ENCODE measurements at places on chromosomes 3 and 15.

DNA sequence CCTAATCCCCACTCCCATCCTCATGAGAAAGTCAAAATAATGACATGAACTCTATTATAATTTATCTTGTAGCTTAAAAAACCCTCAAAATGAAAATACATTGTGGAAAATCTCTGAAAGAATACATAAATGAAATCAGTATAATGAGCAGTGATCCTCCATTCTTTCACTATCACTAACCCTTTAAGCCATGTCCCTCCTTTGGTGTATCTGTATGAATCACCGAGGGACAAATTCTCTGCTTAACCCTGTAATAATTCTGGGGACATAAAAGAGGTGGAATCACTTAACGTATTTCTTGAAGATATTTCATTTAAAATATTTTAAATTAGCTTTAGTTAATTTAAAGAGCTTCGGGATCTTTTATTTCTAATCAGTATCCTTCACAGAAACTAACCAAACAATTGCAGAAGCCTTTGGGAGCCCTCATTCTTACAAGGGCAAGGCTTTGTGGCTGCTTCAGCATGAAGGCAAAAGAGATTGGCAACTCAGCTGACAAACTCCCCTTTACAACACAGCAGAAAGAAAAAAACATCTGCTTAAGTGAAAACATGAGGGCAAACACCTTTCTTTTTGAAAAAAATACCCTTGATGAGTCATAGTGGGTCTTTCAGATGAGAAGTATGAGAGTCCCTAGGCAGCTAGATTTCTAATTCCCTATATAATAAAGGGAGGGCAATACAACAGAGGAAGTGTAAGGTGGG lies 44.0 kb upstream of the ALCAM start:
- no peak for DNase-seq

GRCh38 chr3:107704477-107704876 lies 181.7 kb downstream of the BBX start:
- no peak for DNase-seq

DNA sequence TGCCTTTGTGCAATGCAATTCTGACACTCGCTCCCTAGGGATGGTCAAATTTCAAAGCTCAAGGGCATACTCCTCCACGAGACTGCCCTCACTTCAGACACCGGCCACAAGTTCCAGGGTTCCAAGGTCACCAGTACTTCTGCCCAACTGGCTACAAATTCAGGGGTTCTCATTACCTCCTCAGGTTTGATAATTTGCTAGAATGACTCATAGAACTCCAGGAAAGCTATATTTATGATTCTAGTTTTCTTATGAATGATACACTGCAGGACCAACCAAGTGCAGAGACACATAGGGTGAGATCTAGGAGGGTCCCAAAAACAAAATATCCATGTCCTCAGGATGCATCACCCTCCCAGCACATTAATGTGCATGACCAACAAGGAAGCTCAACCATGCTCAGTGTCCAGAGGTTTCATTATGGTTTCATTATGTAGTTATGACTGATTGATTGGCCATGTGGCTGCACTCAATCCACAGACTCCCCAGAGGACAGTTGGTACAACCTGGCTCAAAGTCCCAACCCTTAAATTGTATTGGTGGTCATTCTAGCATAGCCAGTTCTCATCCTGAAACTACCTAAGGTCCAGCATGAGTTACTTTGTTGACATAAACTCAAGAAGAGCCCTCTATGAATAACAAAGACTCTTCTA lies 170.4 kb upstream of the LRRN1 start:
- DNase-seq: no peak

DNA sequence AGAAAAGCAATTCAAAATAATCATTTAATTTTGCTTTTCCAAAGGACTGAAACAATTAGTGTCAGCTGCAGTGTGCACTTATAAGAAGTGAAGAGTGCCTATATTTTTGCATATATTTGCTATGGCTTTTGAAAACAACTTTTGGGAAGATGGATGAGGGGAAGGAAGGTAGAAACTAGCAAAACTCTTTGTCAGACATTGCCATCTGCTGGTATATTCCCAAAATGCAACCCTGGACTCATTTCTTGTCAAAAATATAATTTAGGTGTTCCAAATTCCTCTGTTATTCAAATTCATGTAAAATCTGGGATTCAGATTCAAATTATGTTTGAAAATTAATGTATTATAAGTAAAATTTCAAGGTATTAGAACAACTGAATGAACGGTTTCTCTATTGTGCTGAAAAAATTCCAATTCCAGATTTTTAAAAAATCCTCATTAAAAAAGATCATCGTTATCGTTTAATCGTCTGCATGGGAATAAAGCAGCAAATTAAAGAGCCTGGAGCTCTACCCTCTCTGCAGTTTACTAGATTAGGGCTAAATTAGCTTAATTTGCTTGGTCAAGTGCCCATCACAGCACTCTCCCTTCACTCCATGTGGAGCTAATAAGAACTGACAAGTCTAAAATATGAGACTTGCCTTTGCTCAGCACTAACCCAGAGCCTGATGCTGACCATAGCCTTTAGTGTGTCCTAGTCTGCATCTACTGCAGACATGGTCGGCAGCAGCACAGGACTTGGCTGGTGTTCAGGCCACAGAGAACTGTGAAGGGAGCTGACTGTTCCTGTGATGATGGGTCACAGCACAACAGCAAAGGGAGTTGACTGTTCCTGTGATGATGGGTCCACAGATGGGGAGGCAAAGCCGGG lies 67.9 kb upstream of the MITF start:
- DNase-seq: no peak

GRCh38 chr3:60809857-60810610 lies 441.2 kb downstream of the FHIT start:
- DNase-seq: no peak

DNA sequence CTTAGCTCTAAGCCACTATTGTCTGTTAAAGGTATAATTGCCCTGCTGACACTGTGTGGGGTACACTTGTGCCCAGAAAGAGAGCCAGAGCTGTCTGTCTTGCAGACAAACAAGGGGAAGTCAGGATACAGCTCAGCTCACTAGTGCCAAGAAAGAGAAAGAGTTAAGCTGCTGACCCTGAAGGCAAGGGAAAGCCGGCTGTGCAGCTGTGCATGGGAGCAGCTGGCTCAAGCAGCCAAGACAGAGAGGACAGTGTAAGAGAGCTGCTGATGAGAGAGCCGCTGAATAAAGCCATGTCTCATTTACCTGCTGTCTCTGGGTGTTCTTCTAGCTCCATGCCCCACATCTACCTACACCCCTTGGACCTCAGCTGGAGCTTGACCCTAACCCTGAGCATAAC lies 428.1 kb upstream of the NAALADL2 start:
- no peak for DNase-seq

DNA sequence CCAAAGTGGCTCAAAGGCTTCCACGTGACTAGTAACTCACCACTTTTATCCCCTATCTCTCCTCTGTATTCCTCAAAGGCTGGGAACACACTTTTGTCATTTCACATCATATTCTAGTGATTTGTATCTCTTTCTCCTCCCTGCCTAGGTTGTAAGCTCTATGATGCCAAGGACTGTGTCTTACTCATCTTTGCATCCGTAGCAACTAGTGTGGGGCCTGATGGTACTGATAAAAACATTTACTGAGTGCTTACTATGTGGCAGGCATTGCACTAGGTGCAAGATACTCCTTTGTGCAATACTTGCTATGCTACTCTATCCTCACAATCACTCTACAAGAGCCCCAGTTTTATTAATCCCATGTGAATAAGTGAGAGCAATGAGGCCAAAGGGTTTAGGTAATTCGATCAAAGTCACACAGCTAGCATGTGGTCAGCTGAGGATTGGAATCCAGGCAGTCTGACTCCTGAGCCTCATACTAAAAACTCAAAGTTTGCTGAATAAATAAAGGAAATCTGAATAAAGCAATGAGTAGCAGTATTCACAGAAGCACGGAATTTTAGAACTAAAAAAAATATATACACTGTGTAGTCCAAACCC lies 342.6 kb upstream of the ICE2 start:
- DNase-seq: no peak

- no peak for DNase-seq
Observed at GRCh38 chr15:44633603-44634002, 29.9 kb downstream of the SPG11 start.

GRCh38 chr3:122930063-122930997 lies 97.2 kb downstream of the SEMA5B start:
- DNase-seq: no peak

GRCh38 chr15:79192462-79193036 lies 90.0 kb upstream of the ANKRD34C start:
- no peak for DNase-seq

DNA sequence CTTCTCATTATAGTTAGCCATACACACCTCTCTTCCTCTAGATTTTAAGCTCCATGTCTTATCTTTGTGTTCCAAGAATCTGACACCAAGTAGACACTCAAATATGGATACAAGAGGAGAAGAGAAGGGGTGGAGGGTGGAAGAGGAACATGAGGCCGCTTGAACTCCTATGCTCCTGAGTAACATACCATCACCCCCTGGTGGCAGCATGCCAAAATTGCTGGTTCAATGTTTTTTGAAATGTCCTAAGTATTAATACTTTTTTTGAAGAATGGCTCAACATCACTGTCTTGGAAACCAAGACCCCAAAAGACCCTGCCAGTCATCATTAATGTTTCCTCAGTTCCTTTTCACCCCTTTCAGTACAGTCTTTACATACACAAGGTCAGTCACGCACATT lies 71.8 kb upstream of the HACD2 start:
- no peak for DNase-seq

DNA sequence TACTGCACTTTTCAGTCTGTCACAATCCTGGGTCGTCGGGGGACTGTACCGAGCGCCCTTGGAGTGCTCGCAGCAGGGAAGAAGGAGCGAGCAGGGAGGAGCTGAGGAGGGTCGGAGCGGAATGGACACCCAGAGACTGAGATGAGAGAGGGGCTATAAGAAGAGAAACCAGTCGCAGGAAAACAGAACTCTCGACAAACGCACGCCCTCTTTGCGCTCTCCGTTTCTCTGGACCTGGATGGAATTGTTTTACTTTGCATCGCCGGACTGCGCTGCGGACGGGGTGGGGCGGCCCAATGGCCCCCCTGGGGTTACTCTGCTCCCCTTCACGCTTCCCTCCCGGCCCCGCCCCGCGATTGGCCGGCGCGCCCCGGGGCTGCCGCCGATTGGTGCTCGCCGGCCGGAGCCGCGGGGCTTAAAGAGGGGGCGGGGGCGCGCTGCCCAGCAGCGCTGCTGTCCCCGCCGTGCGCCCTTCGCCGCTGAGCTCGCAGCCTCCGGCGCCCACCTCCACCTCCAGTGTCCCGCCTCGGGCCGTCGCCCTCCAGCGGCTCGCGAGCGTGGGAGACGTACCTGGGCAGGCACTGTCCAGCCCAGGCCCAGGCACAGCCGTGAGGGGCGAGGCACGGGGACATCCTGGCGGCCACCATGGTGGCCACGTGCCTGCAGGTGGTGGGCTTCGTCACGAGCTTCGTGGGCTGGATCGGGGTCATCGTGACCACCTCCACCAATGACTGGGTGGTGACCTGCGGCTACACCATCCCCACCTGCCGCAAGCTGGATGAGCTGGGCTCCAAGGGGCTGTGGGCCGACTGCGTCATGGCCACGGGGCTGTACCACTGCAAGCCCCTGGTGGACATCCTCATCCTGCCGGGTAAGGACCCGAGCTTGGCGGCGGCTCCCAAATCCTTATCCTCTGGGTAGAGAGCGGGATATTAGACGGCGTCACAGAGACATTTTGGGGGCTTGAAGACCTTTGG lies at the start of gene CLDN11:
TSS of gene CLDN11 (plus strand) at position 447 of the 977 bp plus-strand sequence. CDS start at position 646, 199 bp downstream.
- no peak for DNase-seq

GRCh38 chr3:149936812-149937230 lies 33.9 kb downstream of the PFN2 start:
- DNase-seq: peak; percentile 24

GRCh38 chr3:72317491-72317890 lies 530.8 kb downstream of the SHQ1 start:
- no peak for DNase-seq

DNA sequence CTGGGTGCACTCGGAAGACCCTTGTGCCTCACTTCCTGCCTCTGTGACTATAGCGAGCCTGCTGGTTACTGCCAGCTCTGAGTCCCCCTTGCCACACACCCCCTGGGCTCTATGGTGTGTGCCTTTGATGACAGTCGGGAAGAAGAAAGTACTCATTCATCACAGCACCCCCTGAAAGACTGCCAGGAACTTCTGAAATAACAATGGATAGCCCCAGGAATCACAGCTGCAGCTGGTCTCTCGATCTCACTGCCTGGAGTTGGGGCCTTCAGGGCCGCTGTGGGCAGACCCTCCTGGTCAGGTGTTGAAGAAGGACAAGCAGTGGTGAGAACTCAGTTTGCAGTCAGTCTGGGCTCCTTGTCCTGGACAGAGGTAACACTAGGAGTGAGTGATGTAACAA lies 9.8 kb upstream of the RPP14 start:
- DNase-seq: no peak

DNA sequence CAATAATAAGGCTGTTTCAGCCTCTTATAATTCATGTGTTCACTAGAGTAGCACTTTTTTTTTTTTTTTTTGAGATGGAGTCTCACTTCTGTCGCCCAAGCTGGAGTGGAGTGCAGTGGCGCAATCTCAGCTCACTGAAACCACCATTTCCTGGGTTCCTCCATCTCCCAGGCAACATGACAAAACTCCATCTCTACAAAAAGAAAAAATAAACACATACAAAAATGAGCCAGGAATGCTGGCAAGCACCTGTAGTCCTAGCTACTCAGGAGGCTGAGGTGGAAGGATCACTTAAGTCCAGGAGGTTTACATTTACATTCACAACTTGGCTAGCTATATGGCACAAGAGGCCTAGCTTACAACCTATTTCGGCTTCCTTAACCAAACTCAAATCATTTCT lies 6.8 kb downstream of the USP4 start:
- DNase-seq: no peak

GRCh38 chr3:72182206-72182605 lies 397.3 kb upstream of the PROK2 start:
- DNase-seq: no peak

GRCh38 chr15:56019819-56020486 lies 26.5 kb upstream of the NEDD4 start:
- no peak for DNase-seq

DNA sequence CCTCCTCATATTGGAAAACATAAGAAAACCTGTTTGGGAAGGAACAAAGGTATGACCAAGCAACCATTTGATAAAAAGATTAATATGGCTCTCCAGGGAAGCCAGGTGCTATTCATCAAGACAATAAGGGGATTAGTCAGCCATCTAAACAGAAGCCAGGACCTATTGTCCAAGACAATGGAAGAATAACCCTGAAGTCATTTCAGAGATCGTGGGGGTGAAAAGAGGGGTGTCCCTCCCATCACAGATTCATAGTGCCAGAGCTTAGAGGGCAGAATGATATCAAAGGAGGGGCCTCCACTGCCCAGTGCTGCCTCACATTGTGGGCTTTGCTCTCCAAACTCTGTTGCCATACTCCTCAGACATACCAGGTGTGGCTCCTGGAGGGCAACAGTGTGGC lies 73.5 kb downstream of the DAPK2 start:
- no peak for DNase-seq

- no peak for DNase-seq
Observed at GRCh38 chr15:67433495-67434099, 87.3 kb upstream of the C15orf61 start.

GRCh38 chr15:63792584-63792983 lies 41.2 kb downstream of the HERC1 start:
- DNase-seq: no peak
